ENCODE measurements at places on chromosomes 4 and X.

- DNase-seq: peak; percentile 48
Observed at GRCh38 chr4:18039113-18039512, 17.6 kb upstream of the LCORL start.

GRCh38 chrX:45110494-45110893 lies 90.2 kb downstream of the DIPK2B start:
- no peak for DNase-seq

- DNase-seq: no peak
Observed at GRCh38 chr4:27046851-27047250, 186.2 kb downstream of the STIM2 start.

- DNase-seq: no peak
Observed at GRCh38 chr4:72243641-72244040, 211.8 kb downstream of the NPFFR2 start.

DNA sequence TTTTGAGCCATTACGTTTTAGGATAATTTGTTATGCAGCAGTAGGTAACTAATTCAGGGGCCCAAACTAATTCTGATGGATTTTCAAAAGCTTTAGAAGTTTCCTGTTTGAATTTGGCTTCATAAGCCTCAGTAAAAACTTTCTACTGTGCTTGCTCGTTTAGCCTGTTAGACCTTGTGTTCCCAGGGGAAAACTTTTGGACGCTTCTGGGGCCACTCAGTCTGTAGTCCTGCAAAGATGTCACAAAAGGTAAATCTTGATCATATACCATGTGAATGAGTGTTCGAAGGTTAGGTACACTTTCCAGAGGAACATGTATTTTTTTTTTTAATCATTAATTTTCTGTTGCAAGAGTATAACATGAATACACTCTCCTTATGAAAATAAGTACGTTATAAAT lies 70.7 kb downstream of the SUPT20HL2 start:
- no peak for DNase-seq

DNA sequence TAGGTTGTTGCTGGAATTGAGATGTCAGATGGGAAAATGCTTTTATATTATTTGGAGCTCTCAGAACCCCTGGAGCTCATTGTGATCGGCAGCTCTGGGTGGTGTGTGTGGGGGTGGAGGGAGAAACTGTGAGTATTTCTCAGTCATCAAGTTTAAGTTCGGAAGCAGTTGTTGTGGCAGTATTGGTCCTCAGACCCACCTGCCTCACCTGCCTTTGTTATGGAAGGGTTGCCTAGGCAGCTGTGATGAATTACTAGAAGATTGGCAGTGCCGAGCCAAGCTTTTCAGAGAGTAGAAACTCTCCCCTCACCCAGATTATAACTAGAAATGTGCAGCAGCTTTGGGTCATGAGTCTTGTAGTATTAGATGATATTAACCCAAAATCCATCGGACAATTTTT lies 9.5 kb downstream of the IGSF1 start:
- DNase-seq: no peak

DNA sequence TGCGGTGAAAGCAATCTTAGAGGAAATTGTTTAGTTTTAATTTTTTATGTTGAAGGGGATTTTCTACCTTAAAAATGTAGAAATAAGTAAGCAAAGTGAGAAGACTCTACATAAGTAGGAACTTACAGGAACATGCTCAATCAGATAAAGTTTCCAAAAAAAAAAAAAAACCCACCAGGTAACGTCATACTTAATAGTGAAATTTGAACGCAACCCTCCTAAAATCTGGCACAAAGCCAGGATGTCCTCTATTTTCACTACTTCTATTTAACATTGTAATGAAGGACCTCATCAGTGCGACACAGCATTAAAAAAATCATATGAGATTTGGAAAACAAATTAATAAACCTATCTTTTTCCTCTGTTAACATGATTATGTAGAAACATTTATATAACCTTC lies 135.0 kb upstream of the FAT4 start:
- DNase-seq: no peak

GRCh38 chr4:104596189-104596588 lies 101.5 kb upstream of the CXXC4 start:
- no peak for DNase-seq

- DNase-seq: no peak
Observed at GRCh38 chrX:70423936-70424675, 992 bp downstream of the GDPD2 start.

GRCh38 chr4:179586460-179586859 lies 2144.2 kb upstream of the AGA start:
- peak; percentile 56 for DNase-seq

GRCh38 chr4:70901607-70901983 lies 574 bp upstream of the MOB1B start:
- no peak for DNase-seq

DNA sequence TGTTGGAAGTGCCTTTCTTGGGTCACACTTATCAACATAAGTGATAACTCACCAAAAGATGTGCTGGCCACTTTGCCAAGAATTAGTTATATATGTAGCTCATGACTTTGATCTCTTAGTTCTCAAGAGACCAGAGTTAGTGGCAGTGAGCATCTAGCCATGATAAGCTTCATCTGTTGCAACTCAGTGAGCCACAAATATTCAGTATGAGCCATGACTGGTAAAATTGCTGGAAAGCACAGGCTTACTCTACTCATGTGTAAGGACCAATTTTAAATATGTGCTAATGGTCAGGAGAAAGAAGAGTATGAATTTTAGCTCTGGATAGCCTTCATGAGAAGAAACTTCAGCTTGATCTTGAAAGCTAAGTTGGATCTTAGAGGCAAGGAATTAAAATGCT lies 59.4 kb upstream of the TLL1 start:
- peak; percentile 24 for DNase-seq

DNA sequence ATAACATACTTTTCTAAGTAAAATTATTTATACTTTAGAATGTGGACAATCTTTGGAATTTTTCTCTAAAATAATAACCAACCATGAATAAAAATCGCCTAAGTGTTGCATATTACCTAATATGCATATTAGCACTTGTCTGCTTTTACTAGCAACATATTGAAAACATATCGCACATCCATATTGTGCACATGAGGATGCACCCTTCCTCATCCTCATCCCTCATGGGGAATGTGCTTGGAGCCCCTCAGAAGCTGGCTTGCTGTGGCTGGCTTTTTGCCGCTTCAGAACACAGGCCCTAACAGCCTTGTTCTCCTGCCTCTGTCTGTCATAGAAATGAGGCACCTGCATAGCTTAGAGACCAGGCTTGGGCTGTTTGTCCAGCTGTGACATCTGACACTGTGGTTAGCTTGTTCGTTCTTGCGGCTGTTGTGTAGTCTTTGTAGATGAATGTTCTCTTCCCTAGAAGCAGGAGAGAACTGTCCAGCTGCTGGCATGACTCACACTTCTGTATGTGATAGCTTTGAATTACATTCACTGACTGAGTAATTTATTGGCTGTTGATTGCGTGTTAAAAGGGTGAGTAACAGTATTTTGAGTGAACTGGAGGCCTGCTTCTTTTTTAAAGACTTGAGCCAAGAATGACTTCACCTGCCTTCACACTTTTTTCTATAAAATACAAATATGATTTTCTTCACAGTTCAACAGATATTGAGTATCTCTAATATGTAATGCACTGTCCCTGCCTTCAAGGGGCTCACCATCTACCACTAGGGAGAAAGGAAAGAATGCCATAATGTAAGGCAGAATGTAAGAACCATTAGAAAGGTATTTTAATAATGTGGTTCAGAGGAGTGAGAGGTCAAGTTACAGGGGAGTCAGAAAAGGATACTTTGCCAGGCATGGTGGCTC lies 81.9 kb downstream of the HMGB2 start:
- DNase-seq: peak; percentile 99

GRCh38 chr4:42654631-42655268 lies 2.2 kb downstream of the ATP8A1 start:
- peak; percentile 91 for DNase-seq

DNA sequence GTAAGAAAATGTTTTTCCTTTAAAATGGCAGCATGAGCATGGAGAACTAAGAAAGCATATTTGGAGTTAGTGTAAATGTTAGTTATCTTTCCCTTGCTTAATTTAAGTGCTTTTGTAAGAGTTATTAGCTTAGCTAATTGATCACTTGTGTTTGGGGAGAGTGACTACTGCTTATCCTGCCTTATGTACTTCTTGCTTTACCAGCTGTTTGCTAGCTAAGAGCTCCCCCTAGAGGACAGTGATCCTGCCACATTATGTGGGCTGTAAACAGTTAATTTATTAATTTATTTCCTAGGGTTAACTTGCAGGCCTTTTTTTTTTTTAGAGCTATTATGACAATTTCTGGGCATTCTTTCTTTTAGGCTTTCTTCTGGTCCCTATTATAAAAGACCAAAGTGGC lies 435.8 kb downstream of the MAGEB5 start:
- DNase-seq: no peak

GRCh38 chr4:97504713-97505112 lies 638.6 kb downstream of the STPG2 start:
- DNase-seq: no peak

DNA sequence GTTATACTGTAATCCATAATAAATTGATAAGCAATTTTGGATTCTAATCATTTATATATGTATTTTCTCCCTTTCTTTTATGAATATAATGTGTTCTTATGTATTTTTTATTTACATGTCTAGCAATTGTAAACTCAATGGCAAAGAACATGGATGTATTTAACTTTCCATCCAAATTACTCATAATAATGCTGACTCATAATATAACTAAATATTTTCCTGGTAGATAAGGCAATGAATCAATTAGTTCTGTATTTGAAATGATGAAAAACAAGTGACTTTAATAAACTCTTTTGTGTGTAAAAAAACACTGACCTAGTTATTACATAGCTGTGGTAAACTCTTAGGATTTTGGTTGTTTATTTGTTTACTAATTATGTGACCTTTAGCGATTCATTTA lies 211.2 kb downstream of the DTHD1 start:
- DNase-seq: no peak

DNA sequence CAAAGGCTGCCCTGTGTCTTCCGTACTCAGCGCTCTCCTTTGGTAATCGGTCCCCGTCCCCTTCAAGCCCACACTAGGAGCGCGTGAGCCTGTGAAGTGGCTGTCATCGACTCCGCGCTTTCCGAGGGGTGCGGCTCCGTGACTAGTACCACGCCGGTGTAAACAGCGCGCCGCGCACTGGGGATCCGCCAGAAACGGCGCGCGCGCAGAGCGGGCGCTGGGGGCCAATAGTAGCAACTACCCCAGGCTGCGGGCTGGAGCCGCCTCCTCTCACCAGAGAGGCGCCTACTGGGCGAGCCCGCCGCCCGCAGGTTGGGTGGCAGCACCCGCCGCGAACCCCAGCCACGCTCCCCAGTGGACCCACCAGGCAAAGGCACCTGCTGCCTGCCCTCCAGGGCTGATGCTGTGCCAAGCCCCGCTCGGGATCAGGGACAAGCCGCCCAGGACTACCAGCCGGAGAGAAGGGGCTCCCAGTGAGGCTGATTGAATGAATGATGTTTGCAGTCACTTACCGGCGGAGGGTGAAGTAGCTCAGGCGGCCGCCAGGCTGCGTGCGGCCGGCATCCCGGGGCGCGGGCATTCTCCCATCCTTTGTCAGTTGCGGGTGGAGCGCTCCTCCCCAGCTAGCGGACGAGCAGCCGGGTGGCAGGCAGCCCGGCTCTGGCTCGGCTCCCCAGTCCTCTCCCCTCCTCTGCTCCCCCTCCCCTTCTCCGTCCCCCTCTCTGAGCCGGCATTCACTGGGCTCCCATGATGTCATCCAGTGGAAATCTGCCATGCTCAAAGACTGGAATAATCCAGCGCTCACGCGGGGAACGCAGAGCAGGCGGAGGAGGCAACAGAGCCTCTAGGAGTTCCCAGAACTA lies 370.3 kb upstream of the SMIM31 start:
- DNase-seq: peak; percentile 52

DNA sequence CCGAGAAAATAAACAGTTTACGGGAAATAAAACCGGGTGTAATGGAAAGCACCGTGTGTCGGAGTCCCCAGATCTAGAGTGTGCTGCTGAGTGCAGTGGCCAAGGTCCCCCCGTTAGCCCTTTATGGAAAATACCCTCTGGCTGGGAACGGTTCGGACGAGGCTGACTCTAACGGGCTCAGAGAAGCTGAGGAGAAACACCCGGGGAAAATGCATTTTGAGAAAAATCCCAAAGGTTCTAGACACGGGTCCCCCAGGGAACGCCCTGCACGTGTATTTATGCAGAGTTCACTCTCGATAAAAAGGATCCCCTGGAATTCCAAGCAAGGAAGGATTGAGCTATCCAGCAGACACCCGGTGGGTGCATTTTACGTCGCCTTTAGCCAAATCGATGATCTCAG lies 177.2 kb downstream of the CRLF2 start:
- no peak for DNase-seq

- peak; percentile 55 for DNase-seq
Observed at GRCh38 chr4:173257732-173258717, 76.1 kb downstream of the HMGB2 start.

GRCh38 chrX:96244955-96245354 lies 439.7 kb upstream of the DIAPH2 start:
- DNase-seq: no peak

DNA sequence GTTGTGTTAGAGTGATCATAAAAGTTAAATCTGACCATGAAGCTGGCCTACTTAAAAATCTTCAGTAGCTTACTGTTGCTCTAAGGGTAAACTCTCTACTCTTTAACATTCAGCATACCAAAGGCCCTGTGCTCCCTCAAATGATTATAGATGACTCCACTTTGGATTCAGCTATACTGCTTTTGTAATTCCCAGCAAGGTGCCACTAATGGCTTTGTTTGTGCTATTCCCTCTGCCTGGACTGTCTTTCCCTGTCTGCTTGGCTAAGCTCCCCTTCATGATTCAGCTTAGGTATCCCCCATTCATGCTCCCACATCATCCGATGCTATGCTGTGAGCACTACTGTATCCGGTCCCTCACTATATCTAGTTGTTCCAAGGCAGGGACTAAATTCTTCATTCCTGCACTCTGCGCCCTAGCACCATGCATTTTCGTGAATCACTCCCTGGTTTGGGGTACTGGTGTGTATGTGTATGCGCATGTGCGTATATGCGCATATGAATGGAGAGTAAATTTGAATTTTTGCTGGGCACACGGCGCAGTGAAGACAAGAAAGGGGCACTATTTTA lies 453 bp upstream of the PBDC1 start:
- no peak for DNase-seq

GRCh38 chr4:186144198-186144945 lies 39.9 kb downstream of the FAM149A start:
- no peak for DNase-seq

DNA sequence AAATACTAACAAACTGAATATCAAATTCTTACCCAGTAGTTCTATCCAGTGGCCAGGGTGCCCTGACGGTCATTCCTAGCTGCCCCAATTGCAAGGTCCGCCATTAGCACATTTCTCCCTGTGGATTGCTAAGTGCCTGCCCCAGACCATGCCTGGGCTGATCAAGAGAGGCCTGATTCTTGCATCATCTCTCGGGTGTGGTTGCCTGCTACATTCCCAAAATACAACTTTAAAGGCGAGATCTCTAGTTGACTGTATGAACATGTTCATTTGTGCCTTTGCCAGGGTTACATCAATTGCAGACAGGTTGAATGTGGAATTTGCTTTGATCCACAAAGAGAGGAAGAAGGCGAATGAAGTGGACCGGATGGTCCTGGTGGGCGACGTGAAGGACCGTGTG lies 28.0 kb downstream of the PRPS2 start:
- DNase-seq: no peak
